ENCODE measurements at places on chromosomes 11 and 22. TPM values are rescaled to one million over a fixed set of nuclear protein-coding genes. Genes with fewer than 3 reads are reported as not detected.

DNA sequence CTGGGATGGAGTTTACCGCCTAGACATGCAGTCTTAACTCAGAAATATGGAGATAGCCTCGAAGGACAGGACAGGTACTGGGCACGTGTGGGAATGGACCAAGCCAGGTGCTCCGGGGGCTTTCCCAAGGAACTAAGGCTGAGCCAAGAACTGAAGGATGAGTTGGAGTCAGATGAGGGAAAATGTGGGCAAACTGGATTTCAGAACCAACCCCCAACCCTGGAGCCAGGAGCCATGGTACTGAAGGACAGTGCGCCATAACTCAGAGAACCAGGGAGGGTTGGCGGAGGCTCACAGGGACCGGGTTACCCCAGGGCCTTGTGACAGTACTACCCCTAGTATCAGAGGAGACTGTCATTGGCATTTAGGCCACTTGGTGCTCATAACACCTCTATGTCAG, 2.5 kb upstream of the MIF start:
- DNase-seq = no peak

OR52H1 gene
- not detected for total RNA-seq

- DNase-seq = peak; percentile 66
Observed at GRCh38 chr11:45333001-45333971, 47.1 kb upstream of the SYT13 start.

OR8D4 gene
- not detected for total RNA-seq

- no peak for DNase-seq
Observed at GRCh38 chr11:60252213-60253108, 9.5 kb upstream of the MS4A4E start.

- DNase-seq = no peak
Observed at GRCh38 chr11:103875855-103876510, 160.5 kb upstream of the DDI1 start.

GRCh38 chr11:68146704-68147474, 25.7 kb upstream of the CHKA start:
- no peak for DNase-seq

DNA sequence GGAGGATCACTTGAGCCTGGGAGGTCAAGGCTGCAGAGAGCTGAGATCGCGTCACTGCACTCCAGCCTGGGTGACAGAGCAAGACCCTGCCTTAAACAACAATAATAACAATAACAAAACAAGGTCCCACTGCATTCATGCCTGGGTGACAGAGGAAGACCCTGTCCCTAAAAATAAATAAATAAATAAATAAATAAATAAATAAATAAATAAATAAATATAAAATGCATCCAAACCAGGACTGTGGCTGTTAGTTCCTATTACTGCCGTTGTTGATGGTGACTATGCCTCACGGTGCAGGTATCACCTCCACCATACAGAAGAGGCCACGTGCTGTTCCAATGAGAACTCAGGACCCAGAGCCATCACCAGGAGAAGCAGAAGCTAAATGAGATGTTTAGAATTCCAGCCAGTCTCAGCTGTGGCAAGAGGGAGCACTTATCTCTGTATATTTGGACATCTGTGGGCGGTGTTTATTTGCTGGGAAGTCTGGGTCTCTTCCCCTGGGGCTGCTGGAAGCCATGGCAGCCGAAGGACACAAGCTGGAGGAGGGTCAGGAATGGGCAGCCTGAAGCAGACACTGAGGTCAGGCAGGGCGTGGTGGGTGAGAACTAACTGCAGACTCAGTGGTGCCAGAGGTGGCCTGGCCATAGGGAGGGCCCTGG, 21.6 kb downstream of the C11orf86 start:
- DNase-seq = peak; percentile 37

DNA sequence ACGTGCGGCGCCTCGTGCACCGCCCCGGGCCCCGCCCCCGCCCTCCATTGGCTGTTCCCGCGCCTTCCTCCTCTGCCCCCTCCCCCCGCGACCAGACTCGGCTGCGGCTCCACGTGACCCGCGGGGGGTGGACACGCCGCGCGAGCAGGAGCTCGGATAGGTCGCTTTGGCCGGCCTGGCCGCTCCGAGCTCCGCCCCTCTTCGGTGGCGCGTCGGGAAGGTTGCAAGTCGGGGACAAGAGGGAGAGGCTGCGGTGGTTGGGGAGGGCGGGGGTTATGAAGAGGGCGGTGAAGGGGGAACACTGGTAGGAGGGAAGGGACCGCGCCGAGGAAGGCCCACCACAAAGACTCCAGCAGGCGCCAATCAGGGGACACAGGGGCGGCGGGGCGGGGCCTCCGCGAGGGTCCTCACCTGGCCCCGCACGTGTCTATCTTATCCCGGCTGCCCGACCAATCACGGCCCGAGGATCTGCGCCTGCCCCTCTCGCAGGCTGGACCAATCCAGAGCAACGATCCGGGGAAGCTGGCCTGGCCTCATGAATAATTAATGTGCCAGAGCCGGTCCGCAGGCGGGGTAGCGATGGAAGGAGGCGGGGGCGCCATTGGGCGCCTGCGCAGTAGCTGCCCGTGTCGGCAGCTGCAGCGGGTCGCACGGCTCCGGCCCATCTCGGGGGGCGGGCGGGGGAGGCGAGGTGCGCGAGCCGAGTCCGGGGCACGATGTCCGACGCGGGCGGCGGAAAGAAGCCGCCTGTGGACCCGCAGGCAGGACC, at the start of gene TEF:
TSS of gene TEF (plus strand) at position 614 of the 769 bp plus-strand sequence. CDS start at position 717, 103 bp downstream.
- DNase-seq = peak; percentile 99

GRCh38 chr11:81892770-81893635, 840.7 kb downstream of the FAM181B start:
- DNase-seq = no peak

GRCh38 chr22:44819966-44820631, 67.7 kb downstream of the ARHGAP8 start:
- no peak for DNase-seq

EHF gene
- total RNA-seq = 2.9 TPM

ENTHD1 gene
- not detected for total RNA-seq

DNA sequence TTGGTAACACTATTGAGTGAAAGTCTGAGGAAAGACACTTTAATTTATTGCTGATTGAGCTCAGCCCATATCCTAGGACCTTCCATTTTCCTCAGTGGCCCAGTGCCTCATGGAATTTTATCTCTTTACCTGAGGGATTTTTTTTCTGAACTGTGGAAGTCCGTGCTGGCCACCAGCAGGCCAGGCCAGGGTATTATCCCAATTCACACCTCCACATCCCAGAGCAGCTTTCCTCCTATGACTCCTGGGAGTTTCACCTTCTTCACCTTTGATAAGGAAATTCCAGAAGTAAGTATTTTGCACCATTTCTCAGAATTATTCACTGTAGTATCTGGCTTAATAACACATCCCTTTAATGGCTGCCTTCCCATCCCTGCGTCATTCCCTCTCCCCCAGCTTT, 13.0 kb upstream of the RRAS2 start:
- no peak for DNase-seq

DNA sequence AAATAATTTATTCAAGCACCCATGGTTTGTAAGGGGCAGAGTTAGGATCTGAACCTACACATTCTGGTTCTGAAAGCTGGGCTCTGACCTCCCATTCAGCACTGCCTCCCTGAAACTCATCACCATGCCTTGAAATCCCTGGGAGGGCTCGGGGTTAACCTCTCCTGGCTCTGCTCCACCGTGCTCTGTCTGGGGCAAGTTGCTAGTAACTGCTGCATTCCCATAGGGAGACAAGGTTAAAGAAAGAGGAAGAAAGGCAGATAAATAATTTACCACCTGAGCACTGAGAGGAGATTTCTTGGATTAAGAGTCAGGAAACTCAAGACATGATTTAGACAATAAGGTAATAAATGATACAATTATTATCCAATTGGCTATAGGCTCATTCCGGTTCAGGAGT, 199.3 kb downstream of the KIF18A start:
- no peak for DNase-seq

- DNase-seq = no peak
Observed at GRCh38 chr11:69572233-69572860, 68.6 kb upstream of the CCND1 start.

GRCh38 chr22:41338614-41339212, 37.4 kb downstream of the ZC3H7B start:
- no peak for DNase-seq

SLC6A5 gene
- not detected for total RNA-seq

GRCh38 chr22:49014227-49015201, 813.2 kb downstream of the BRD1 start:
- peak; percentile 32 for DNase-seq

LINC01488 gene
- 0.08 TPM for total RNA-seq

GRCh38 chr22:36036167-36036624, 7.6 kb upstream of the RBFOX2 start:
- no peak for DNase-seq

HTR3A gene
- not detected for total RNA-seq

OR51E2 gene
- 0.30 TPM for total RNA-seq

GRCh38 chr22:28953976-28954880, 70.9 kb downstream of the ZNRF3 start:
- DNase-seq = no peak

GRCh38 chr11:76629116-76629852, 41.3 kb downstream of the LRRC32 start:
- peak; percentile 69 for DNase-seq

OR10A2 gene
- total RNA-seq = not detected

CTNND1 gene
- 67.0 TPM for total RNA-seq

- no peak for DNase-seq
Observed at GRCh38 chr11:88541006-88541405, 203.5 kb upstream of the CTSC start.

DNA sequence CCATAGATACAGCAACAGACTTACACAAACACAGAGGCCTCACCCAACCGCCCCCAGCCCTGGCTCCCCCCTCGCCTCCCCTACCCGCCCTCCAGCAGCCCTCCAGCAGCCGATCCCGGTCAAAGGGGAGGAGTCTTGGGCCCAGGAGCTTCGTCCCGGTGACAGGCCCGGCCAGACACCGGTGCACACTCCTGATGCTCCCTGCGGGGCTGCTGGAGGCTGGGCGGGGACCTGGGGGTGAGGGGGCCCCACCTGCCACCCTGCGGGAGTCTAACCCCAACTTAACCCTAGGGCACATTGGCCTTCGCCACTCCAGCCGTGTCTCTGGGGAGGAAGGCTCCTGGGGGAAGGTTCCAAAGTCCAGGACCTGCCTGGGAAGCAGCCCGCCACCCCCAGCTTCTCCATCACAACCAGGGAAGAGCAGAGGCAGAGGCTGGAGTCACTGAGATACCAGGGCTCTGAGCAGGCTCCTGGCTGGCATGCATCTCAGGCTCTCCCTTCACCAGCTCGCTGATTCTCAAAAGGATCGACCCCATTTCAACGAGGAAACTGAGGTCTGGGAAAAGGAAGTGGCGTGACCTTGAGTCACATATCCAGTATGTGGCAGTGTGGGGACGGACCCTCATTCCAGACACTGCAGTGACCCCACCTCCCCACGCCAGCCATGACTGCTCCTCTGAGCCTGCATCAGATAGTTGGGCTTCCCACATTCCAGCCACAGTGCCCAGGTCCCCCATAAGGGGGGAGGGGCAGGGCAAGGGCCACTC, 14.4 kb downstream of the BCL9L start:
- DNase-seq = peak; percentile 35

RHOD gene
- 62.5 TPM for total RNA-seq

- DNase-seq = no peak
Observed at GRCh38 chr11:117933475-117933874, 4.3 kb upstream of the TMPRSS13 start.

DNA sequence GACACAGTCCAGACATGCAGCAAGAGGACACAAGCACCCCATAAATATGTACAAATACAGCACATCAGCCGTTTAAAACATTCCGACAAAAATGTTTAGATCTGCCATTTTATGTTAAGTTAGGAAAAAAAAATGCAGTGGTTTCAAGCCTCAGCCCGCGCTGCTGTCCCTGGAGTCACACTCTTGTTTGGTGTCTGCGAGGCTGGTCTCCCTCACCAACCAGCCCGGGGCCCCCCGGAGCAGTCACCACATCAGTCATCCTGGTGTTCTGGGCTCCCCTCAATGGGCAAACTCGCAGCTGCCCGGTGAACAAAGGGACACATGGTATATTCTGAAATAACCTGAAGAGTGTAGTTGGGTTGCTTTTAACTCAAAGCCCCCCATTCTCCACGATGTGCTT, 1022.2 kb downstream of the BRD1 start:
- no peak for DNase-seq

DNA sequence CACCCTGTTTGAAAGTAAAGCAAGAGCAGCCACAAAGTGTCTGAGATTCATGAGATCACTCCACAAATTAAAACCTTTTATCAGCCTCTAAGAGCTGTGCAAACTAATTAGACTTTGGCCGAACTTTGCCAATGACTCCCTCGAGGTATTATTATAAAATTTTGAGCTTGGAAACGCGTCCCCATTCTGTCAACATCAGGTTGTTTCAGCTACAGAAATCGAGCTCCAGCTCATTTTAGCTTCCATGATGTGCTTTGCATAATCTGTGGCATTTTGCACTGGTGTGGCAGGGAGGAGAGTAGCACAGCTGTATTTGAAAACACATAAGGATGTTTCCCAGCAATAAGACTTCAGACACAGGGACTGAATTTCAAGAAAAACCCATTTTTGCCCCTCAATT, 872.2 kb downstream of the NTM start:
- DNase-seq = no peak

GRCh38 chr11:16158426-16158994, 197.8 kb downstream of the SOX6 start:
- DNase-seq = peak; percentile 13

TTC36 gene
- total RNA-seq = 0.92 TPM

DNA sequence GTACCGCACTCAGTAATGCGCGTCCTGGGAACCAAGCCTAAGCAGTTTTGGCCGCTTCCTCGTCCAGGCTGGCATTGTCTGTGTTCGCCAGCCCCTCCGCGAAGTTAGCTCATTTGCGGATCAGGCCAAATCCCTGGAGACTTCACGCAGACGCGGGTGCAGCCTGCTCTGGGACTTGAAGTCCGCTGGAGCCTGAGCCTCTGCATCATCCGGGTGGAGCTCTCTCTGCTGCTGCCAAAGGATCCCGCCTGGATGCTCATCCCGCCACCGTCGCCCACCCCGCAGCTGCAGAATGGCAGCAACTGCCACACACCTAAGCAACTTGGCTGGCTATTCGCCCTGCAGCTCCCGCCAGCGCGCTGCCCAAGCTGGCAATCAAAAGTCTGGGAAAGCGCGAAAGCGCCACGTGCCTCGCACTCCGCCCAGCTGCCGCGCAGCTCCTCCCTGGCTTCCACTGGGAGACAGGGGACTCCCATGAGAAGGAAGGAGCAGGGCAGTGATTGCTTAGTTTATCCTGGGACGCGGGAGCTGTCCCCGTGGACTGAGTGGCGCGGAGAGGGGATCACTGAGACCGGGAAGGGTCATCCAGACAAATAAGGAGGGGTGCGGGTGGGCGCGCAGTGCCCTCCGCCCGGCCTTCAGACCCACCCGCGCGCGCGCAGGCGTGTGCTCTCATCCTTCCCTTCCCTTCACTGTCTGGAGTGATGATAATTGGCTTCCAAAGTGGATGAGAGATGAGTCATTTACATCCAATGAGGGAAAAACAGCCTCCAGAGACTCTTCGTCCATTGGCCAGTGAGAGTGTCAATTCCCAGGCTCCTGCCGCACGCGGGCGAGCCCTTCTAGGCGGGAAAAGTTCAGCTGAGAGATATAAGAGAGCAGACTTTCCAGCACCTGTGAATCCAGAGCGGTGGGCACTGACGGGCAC, 23.2 kb upstream of the GLYATL1B start:
- no peak for DNase-seq

FREY1 gene
- not detected for total RNA-seq

SORL1 gene
- total RNA-seq = 6.1 TPM

GRCh38 chr11:57434640-57435546, 8.0 kb upstream of the SLC43A3 start:
- no peak for DNase-seq

- DNase-seq = no peak
Observed at GRCh38 chr11:63814383-63814736, 1.1 kb downstream of the SPINDOC start.

GRCh38 chr11:72741849-72742512, 10.2 kb downstream of the ARAP1 start:
- peak; percentile 64 for DNase-seq
